ENCODE measurements at places on chromosomes 1 and 21.
A peak's percentile ranks its signal among the peaks of the same experiment; 100 is the strongest.

DNA sequence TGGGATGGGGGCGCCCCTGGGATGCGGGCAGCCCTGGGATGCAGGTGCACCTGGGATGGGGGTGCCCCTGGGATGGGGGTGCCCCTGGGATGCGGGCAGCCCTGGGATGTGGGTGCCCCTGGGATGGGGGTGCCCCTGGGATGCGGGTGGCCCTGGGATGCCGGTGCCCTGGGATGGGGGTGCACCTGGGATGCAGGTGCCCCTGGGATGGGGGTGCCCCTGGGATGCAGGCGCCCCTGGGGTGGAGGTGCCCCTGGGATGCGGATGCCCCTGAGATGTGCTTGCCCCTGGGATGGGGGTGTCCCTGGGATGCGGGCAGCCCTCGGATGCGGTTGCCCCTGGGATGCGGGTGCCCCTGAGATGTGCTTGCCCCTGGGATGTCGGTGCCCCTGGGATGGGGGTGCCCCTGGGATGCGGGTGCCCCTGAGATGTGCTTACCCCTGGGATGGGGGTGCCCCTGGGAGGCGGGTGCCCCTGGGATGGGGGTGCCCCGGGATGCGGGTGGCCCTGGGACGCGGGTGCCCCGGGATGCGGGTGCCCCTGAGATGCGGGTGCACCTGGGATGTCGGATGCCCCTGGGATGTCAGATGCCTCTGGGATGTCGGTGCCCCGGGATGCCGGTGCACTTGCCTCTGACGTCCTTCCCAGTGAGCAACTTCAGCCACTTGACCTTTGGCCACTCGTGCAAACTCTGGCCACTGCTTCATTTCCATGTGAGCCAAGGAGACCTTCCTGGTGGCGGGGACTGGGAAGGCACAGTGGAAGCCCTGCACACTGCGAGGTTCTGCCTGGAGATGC, 37.3 kb upstream of the SLC19A1 start:
- DNase-seq: no peak

DNA sequence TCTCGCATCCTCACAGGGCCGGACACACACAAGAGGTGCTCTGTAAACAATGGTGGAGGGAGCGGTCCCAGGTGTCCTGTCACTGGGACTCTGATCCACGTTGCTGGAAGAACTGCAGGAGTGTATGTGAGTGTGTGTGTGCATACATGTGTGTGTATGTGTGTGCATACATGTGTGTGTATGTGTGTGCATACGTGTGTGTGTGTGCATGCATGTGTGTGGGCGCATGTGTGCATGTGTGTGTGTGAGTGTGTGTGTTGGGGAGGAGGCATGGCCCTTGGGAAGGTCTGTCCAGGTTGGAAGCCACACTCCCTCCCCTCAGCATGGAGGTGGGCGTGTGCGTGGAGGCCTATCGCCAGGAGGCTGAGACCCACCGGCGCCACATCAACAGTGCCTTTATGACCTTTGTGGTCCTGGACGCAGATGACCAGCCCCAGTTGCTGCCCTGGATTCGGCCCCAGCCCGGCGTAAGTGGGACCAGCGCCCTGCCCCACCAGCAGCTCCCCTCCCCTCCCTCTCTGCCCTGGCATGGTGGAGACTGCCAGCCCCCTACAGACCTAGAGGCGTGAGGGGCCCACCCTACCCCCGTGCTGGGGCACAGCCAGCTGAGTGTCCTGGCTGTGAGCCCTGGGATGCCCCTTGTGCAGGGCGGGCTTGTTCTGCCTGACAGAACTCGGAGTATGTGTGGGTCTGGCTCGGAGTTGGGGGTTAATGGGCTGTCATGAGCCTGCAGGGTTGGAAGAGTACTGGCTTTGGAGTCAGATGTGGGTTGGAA, 22.2 kb downstream of the FAM151A start:
- DNase-seq: no peak

- DNase-seq: no peak
Observed at GRCh38 chr1:31497601-31498000, 78.7 kb upstream of the TINAGL1 start.

DNA sequence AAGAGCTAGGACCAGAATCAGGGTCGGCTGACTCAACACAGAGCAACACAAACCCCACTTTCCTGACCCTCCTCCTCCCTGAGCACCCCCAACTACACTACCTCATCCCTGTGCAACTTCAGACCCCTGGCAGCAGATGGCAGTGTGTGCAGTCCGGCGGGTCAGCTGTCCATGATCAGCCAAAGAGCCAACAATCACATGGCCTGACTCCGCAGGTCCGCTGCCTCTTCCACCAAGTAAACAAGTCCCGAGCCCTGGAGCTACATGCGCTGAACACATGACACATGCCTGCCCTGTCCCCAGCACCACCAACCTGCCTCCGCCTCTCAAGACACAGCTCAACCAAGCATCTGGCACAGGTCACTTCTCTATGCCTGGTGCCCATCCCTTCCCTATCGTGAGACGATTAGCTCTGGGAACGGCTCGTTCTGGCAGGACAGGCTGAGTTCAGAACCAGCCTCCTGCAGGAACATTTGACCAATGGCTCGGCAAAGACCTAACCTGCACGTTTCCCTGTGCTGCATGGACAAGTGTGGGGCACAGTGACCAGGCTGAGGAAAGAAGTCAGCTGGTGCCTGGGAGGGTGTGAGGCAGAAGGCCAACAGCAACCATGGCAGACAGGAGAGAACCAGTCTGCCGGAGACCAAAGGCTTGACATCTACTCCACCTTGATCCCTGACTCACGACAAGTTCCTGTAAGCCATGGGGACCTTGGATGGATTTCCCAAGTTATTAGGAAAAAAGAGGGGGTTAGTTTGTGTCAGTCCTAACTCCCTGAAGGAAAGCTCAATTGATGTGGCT, 60.3 kb downstream of the CD46 start:
- no peak for DNase-seq

DNA sequence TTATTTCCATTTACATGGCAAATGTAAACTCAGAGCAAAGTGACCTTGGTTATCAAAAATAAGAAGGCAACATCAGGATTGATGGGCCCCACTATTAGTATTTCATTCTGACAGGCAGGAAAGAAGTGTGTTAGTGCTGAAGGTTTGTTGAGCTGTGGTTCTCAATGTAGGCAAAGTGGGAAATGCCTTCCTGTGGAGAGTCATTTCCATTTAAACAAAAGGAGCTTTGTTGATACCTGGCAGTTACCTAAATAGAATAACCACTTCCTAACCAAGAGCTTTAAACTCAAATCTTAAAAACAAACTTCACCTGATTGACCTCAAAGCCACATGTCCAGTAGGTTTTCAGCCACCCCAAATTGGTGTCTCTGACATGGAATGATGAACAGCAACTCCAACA, 579.9 kb upstream of the BEND5 start:
- no peak for DNase-seq

DNA sequence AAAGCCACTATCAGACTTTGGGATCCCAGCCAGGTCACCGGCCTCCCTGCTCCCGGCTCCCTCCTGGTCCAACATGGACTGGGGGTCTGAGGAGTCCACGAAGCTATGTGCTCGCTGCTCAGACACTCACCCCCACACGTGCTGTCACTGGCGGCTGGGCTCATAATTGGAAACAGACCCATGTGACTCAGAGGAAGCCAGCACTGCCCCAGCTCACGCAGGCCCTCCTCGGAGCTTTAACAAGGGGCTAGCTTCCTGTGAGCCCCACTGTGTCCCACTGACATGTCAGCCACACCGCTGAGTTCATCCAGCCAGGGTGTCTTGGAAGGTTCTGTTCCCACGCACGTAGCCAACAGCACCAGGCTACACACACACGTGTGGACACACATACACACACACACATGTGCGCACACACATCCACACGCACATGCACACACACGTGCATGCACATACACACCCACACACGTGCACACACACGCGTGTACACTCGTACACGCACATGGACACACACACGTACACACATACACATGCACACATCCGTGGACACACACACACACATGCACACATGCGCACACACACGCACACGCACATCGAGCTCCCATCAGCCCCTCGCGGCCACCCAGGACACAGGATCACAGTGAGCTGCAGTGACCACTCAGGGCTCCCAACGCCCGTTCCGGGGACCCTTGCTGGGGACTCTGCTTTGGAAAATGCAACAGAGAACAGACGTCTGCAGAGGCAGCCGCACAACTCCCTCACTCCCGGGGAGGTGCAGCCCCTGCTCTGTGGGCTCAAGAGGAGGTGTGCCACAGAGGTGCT, 18.4 kb upstream of the COL6A2 start:
- peak; percentile 16 for DNase-seq

DNA sequence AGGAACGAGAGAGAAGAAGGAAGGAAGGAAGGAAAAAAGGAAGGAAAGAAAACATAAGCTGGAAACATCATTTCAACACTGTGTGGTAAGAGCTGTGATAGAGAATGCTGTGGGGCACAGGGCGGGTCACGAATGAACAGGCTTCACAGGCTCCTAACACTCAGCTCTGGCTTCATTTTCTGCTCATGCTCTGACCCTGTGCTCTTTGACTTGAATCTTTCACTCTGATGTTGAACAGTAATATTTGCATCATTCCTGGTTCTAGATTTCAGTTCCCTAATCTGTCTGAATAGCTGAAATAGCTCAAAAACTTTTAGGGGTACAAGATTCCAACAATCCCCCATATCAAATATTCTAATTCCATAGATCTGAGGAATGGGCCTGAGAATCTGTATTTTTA, 207.3 kb downstream of the LHX8 start:
- no peak for DNase-seq

GRCh38 chr1:203629507-203630082, 3.0 kb downstream of the ATP2B4 start:
- DNase-seq: peak; percentile 72

DNA sequence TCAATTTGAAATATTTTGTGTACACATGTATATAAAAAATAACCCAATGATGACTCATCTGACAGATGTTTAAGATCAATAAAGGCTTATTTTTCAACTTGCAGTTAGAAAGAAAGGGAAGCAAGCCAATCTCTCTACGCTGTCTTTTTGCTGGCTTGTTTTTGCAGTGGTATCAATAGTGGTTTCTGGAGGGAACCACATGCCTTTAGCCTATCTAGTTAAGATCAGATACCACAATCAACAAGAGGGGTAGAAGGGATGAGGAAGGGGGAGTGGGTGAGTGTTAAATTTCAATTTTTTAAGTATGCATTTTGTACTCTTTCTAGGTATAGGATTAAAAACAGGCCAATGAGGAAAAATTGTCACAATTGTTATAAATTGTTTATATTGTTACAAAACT, 276.2 kb downstream of the KCNH1 start:
- no peak for DNase-seq
